CD4-positive, alpha-beta T cell treated with Interleukin-2 at 100 ng/mL for 4 hours (primary cell): ENCODE measurements at places on chromosomes 2 and 18.

DNA sequence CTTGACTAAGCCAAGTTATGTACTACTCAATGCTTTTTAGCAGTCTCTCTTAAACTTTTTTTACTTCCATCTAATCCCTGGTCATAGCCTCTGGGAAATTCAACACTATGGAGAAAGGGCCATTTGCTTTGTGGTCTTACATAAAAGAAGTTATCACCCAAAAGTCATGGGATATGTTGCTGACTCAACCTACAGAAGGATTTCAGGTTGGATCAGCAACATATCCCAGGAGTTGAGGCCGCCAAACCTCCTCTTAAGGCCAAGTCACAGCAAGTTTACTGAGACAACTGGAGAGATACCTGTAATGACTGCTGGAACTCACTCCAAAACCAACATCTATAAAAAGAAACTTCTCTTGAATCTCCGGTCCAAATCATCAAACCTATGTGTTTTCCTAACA lies 141.1 kb downstream of the IRS1 start:
- no peak for DNase-seq

GRCh38 chr18:29855637-29856036 lies 1186.9 kb downstream of the DSC3 start:
- DNase-seq: no peak

GRCh38 chr2:7419186-7419585 lies 502.0 kb downstream of the RNF144A start:
- DNase-seq: no peak

GRCh38 chr2:54528311-54528955 lies 72.3 kb downstream of the SPTBN1 start:
- no peak for DNase-seq

DNA sequence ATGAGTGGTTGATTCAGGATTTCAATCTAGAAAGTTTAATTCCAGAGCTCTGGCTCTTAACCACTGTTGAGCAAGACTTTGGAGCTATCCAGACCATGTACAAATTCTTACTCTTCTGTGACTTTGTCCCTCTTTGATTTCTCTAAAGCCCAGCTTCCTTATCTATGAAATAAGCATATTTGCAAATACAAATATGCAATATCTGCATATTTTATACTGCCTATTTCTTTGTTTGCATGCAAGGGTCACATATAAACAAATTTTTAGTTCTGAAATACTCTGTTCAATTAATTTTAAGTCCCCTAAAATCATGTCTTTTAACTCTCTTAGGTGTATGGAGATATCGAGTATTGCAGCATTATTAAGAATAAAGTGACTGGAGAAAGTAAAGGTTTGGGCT lies 5.5 kb downstream of the RBM45 start:
- DNase-seq: no peak

DNA sequence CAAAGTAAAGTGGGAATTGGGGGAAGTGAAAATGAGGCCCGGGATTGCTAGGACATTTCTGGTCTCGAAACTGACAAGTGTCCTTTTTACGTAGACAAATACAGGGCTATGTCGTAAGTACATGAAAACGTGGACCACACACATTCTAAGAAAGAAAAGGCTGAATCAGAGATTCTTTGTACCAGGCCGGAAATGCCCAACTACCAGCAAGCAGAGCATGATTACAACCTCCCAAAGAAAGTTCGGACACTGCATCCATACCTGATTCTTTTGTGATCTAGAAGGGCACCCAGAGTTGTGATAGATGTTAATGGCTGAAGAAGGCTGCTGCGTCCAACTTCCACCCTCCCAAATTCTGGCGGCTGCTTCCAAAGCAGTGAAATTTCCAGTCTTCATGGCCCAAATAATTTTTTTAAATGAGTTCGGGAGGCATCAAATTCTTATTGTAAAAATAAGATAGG lies 1.7 kb downstream of the RBMS1 start:
- DNase-seq: peak; percentile 47

- no peak for DNase-seq
Observed at GRCh38 chr2:172351586-172351985, 75.8 kb upstream of the ITGA6 start.

DNA sequence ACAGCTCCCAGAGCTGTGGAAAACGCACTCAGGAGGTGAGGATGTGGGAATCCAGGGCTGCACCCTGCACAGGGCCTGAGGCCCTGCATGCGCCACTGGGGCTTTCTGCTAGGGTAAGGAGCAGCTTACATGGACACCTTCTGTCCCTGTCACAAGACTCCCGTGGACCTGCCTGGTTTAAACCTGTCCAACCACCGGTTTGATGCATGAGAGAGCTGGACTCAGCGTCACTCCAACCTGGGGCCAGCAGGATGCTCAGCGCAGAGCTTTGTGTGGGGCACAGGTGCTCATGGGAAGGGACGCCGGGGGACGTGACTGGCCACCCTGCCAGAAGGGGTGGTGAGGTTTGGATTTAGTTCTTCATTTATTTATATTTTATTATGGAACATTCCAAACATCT lies 24.2 kb downstream of the SNORC start:
- DNase-seq: no peak

DNA sequence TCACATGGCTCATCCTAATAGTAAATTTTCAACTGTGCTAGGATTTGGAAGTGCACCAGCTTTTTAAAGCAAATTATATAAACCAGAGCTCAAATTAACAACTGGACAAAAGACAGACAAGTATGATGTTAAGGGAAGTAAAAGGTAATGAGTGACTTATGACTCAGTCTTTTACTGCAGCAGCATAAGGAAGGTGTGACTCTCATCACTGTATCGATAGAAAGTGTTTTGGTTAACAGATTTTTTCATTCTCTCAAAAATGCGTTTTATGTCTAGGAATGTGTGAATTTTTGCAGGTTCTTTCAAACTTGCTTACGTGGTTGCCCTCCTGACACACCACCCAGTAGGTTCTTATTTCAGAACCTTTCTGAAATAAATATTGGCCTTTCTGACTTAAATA lies 244.2 kb upstream of the BOD1L2 start:
- no peak for DNase-seq

DNA sequence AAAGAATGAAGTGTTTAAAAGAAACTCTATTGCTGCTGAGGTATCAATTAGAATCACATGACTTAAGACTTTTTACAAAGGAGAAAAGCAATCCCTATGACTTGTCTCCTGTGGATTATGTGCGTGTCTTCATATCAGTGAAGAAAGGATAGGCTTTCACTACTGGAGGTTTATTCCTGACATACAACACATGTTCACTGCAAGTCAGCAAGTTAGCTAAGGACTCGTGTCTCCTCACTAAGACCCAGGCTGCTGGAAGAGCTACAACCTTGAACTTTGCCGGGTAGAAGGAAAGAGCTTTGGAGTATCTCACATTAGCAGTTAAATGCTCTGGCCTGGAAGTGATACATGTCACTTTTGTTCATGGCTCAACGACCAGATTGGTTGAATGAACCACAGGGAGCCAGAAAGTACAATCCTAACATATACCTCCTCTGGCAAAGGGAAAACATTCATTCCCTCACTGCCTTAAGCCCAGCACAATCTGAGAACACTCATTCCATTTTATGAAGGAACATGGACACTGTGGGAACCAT lies 215.3 kb downstream of the RNF152 start:
- DNase-seq: no peak

- no peak for DNase-seq
Observed at GRCh38 chr18:67766930-67767329, 250.4 kb upstream of the DSEL start.

DNA sequence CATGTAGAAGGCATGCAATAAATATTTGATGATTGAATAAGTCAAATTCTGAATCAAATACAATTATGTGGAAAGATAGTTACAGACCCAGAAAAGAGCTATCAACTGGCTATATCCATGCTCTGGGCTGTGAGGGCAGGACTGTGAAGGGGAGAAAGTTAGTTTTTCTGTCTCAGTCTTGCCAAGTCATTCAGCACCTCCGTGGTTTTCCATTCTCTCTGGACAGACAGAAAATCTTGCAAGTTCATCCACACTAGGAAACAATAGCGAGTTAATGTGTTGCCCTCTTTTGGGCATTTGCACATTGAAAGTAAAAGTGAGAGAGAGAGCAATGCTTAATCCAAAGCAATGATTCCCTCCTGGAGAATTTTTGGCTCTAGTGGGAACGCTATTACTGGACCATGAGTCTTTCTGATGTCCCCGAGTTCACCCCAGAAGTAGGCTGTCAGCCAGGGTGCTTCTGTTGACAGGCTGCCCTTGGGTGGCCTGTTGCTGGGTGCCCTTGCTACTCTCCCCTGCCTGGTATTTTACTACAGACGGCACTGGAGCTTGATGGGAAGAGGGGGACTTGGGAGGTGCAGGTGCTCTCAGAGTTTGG lies 238.3 kb downstream of the LOXHD1 start:
- DNase-seq: no peak

DNA sequence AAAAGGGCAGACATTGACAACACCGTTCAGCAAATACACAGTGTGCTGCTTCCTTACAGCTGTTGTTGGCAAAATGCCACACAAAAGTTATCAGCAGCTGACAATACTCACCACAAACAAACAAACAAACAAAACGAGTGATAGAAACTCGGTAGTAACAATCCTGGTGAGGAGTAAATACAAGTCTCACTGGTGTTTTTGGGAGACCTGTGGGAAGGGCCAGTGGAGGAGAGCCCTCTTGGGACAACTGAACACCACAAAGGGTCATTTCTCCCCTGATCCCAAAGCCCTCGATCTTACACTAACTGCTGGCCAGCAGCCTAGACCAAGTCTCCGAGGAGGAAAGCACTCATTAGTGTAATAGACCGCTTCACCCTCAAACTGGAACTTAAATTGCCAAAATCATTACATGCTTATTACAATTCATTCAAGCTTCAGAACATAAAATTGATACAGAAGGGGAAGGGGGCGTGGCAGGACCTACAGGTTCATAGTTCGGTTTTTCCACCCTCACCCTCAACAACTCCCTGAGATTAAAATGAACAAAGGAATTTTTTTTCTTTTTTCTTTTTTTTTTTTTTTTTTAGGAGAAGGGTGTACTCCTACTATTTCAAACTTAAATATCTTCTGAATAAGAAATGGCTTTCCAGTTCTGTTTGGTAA lies 5.0 kb downstream of the AP1S3 start:
- DNase-seq: no peak

DNA sequence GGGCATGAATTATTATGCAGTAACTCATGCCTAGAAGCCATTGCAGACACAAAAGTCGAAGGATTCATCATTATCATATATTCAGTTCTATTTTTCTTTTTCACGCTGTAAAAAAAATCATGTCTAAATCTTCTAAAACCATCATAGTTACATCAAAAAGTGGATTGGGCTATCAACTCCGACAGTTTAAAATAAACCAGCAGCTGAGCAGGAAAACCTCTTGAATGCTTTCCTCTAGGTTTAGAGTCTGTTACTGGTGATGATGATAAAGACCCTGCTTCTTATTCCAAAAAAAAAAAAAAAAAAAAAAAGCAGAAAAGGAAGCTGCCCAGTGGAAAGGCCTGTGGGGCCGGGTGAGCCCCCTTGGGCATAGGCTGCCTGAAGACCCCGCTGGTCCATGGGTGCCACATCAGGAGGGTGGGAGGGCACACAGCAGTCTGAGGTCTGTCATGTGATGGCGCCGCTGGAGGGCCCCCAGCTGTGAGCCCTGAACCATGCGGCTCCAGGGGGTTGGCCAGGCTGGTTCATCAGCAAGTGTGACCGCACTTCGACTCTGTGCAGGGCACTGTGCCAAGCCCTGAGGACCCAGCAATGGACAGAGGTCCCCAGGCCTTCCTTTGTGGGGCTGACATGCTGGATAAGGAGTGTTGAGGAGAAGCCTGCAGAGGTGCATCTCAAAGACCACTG lies 199.6 kb downstream of the EIPR1 start:
- no peak for DNase-seq

DNA sequence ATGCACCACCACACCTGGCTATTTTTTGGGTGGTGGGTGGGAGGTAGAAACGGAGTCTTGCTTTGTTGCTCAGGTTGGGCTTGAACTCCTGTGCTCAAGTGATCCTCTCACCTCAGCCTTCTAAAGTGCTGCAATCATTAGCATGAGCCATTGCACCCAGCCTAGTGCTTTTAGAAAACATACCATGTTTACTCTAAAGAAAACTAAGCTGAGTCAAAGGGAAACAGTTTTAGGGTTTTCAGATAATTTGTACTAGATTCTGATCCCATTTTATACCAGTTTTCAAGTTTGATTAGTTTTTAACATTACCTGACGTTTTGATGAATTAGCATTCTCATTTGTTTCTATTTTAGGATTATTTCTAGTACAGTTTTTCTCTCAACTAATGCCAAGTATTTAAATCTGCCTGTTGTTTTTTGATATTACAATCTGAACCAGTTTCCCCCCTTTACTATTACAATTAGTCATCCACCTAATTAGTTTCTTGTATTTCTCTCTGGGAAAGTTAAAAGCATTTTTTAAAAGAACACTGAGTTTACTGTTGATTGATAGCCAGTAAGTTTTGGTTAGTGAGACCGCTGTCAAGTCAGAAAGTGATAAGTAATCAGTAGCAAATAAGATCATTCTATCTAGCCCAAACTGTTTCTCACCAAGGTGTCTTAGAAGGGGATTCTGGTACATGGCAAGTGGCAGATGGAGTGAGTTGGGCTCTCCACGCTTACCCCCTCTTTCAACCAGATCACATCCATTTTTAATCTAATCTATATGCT lies 24.2 kb upstream of the TBR1 start:
- DNase-seq: no peak

DNA sequence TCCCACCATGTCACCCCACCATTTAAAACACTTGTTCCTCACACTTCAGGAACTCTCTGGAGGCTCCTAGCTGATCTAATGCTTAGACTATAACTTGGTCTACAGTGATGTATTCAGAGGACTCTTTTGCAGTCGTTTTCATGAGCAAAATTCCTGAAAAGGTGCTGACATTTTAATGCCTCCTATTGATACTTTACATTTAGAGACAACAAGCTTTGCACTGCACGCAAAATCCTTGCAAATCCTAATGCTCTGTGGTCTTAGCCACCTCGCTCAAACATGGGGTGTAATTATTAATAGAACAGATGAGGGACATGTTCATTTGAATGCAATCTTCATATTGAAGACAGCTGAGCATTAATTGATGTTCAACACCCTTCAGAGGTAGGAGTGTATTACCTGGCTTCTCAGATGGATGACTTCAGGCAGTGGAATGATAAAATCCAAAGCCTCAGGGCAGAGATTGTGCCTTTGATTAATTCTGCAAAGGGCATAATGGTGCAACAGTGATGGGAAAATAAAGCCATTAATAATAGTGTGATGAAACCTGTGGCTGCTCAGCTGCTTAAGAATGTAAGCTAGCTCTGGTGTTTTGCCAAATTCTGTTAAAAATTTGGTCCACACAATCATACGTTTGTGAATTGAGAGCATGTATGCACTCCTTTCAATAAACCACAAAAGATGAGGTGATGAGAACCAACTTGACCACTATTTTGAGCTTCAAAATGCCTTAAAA lies 5.4 kb downstream of the CTAGE1 start:
- DNase-seq: no peak
